ENCODE measurements at places on chromosomes 5 and 9.

DNA sequence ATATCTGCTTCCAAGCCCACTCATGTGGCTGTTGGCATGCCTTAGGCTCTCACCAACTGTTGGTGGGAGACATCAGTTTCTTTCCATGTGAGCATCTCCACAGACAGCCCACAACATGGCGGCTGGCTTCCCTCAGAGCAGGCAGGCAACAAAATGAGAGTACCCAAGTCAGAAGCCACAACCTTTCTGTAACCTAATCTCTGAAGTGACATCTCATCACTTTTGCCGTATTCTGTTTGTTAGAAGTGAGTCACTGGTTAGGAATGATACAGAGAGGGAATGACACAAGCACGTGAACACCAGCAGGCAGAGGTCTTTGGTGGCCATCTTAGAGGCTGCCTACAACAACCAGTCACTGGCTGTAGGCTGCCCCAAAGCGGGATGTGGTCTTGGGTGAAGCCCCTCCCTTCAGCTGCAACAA lies 88.6 kb upstream of the RASGRF2 start:
- no peaks in the 10 kb centered on the region for H3K27me3 ChIP-seq
- peaks cover 10% of the 10 kb centered on the region for H3K36me3 ChIP-seq
- no peak overlapping the region for H3K4me3 ChIP-seq
- no peak for DNase-seq
- H3K27ac ChIP-seq = no peak overlapping the region
- no peaks in the 10 kb centered on the region for H3K4me1 ChIP-seq

- DNase-seq = no peak
- H3K4me3 ChIP-seq = no peak overlapping the region
- H3K27me3 ChIP-seq = no peaks in the 10 kb centered on the region
- H3K4me1 ChIP-seq = no peaks in the 10 kb centered on the region
- no peaks in the 10 kb centered on the region for H3K36me3 ChIP-seq
These were observed 867.3 kb upstream of the NUDT12 start for GRCh38 chr5:104429911-104430310.

- H3K27me3 ChIP-seq = peaks cover 13% of the 10 kb centered on the region
- no peaks in the 10 kb centered on the region for H3K4me1 ChIP-seq
- no peaks in the 10 kb centered on the region for H3K36me3 ChIP-seq
- H3K4me3 ChIP-seq = no peak overlapping the region
- H3K27ac ChIP-seq = no peak overlapping the region
These were observed 133.2 kb downstream of the CFAP90 start for GRCh38 chr5:7717691-7718090.

- H3K4me1 ChIP-seq = no peaks in the 10 kb centered on the region
- DNase-seq = no peak
- no peak overlapping the region for H3K4me3 ChIP-seq
- no peak overlapping the region for H3K27ac ChIP-seq
These were observed 373.1 kb upstream of the WWC1 start for GRCh38 chr5:167918184-167918812.

DNA sequence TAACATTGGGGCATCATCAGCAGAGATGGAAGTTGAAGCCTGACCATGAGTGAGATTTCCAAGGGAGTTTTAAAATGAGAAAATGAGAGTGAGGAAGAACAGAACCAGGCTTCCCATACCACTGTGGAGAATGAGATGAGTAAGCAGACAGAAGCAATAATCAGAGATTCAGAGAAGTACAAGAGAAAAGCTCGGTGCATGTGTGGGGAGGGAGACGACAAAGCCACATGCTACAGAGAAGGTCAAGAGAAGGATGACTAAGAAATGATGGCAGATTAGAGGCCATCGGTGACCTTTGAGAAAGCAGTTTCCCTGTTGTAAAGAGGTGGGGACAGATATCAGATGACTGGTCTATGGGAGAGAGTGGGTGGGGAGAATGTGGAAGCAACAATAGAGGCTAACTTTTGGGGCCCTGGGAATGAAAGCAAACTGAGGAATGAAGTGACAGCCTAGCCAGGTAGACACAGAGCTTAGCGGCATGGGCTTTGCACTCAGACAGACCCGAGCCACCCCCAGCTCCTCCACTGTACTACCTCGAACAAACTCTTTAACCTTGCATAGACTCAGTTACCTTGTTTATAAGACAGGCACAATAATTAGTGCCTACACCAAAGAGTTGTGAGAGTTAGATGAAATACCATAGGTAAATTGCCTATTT lies 207.7 kb downstream of the PIK3R1 start:
- H3K4me1 ChIP-seq = peaks cover 26% of the 10 kb centered on the region
- no peaks in the 10 kb centered on the region for H3K36me3 ChIP-seq
- no peak for DNase-seq

GRCh38 chr9:93003552-93004407 lies 54.7 kb upstream of the SUSD3 start:
- peak overlapping the region; percentile 85 for H3K27ac ChIP-seq
- peak; percentile 35 for DNase-seq
- peaks cover 14% of the 10 kb centered on the region for H3K36me3 ChIP-seq
- H3K4me1 ChIP-seq = peaks cover 40% of the 10 kb centered on the region
- H3K4me3 ChIP-seq = no peak overlapping the region

GRCh38 chr5:122463221-122463620 lies 151.2 kb downstream of the SNCAIP start:
- peaks cover 5% of the 10 kb centered on the region for H3K4me1 ChIP-seq
- H3K27ac ChIP-seq = no peak overlapping the region
- H3K36me3 ChIP-seq = no peaks in the 10 kb centered on the region
- H3K27me3 ChIP-seq = peaks cover 13% of the 10 kb centered on the region
- no peak for DNase-seq

- peak overlapping the region; percentile 55 for H3K4me3 ChIP-seq
- no peak overlapping the region for H3K27ac ChIP-seq
- H3K27me3 ChIP-seq = peaks cover 29% of the 10 kb centered on the region
- no peaks in the 10 kb centered on the region for H3K36me3 ChIP-seq
- no peak for DNase-seq
- peaks cover 14% of the 10 kb centered on the region for H3K4me1 ChIP-seq
These were observed 67.4 kb downstream of the VCAN start for GRCh38 chr5:83538786-83539462.

- H3K36me3 ChIP-seq = peaks cover 3% of the 10 kb centered on the region
- DNase-seq = no peak
- peak overlapping the region; percentile 12 for H3K27ac ChIP-seq
These were observed 2.6 kb downstream of the PDLIM4 start for GRCh38 chr5:132260051-132260450.

GRCh38 chr5:25414742-25415141 lies 770.0 kb upstream of the CDH10 start:
- no peaks in the 10 kb centered on the region for H3K36me3 ChIP-seq
- H3K4me3 ChIP-seq = no peak overlapping the region
- no peak overlapping the region for H3K27ac ChIP-seq
- H3K27me3 ChIP-seq = no peaks in the 10 kb centered on the region
- DNase-seq = no peak
- H3K4me1 ChIP-seq = no peaks in the 10 kb centered on the region

DNA sequence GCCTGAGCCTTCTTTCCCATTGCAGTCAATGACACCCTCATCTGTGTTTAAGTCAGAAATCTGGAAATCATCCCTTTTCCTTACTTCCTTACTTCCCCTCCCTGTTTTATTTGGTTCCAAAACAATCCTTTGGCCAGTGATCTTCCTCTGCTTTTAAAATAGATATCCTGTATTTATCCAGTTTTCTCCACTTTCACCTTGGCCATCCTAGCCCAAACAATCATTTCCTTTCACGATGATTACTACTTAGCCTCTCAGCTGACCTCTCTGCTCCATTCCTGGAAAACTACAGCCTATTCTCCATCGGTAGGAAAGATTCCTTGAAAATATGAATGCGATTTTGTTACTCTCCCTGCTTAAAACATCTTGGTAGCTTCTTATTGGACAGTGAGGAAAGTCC lies 565.4 kb downstream of the TLR4 start:
- no peaks in the 10 kb centered on the region for H3K27me3 ChIP-seq
- H3K4me1 ChIP-seq = no peaks in the 10 kb centered on the region
- H3K27ac ChIP-seq = no peak overlapping the region
- no peaks in the 10 kb centered on the region for H3K36me3 ChIP-seq
- no peak for DNase-seq
- H3K4me3 ChIP-seq = no peak overlapping the region

DNA sequence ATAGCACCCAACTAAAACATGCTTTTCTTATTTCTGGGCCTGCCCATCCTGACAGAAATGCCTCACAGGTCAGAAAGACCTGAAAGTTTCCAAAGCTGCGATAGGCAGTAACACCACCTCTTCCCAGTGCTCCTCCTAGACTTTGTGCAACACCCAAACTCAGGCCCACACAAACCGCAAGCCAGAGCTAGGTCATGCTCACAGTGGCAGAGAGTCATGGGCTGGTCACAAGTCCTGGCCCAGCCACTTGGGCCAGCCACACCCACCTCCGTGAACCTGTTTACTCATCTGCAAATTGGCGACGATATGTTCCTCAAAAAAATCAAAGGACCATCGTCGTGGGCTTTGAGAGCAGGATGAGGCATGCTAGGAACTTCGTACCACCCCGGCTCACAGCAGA lies 44.0 kb upstream of the SLC25A51 start:
- H3K27me3 ChIP-seq = no peaks in the 10 kb centered on the region
- H3K4me3 ChIP-seq = no peak overlapping the region
- no peaks in the 10 kb centered on the region for H3K36me3 ChIP-seq
- DNase-seq = no peak
- peaks cover 2% of the 10 kb centered on the region for H3K4me1 ChIP-seq
- H3K27ac ChIP-seq = no peak overlapping the region

DNA sequence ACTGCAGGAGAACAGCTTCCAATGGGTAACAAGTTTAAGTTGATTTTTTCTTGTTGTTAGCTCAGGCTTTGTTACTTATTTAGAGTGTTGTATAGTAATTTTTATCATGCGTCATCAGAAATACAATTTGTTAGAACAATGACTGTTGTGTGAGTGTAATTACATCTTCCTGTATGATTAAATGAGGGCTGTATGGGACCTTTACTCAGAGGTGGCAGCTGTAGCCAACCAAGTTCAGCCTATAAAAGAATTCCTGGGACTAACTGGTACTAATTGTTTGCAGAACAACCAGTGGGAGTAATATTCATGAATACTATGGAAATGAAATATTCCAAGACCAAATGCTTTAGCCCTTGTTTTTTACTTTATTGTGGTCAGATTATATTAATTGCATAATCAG lies 30.8 kb upstream of the TJP2 start:
- no peak for DNase-seq
- no peak overlapping the region for H3K4me3 ChIP-seq
- H3K27ac ChIP-seq = no peak overlapping the region
- H3K27me3 ChIP-seq = no peaks in the 10 kb centered on the region
- H3K4me1 ChIP-seq = peaks cover 7% of the 10 kb centered on the region

Data from T-helper 17 cell (primary cell).